Activated CD4-positive, alpha-beta T cell treated with anti-CD3 and anti-CD28 coated beads for 4 hours (primary cell): ENCODE measurements at places on chromosomes 7 and 10.

DNA sequence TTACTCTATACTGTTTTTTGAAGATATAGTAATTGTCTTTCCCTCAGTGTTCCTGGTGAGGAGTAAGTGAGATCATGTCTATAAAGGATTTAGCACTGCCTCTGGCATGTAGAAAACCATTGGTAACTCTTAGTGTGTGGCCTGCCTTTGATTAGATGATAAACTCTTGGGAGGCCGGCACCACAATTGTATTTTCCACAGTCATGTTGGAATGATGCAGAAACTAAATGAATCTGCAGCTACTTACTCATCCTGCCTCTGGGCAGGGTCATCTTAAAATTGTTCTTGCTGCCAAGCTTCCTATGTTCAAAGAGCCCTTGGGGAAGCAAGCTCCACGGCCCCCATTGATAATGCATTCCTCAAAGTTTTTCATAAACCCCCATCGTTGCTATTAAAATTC, 204.6 kb downstream of the ANKRD7 start:
- DNase-seq, result no peak

GRCh38 chr7:91517201-91517785, 253.1 kb downstream of the FZD1 start:
- no peak for DNase-seq

GRCh38 chr10:31617757-31618156, 298.7 kb downstream of the ZEB1 start:
- no peak for DNase-seq

DNA sequence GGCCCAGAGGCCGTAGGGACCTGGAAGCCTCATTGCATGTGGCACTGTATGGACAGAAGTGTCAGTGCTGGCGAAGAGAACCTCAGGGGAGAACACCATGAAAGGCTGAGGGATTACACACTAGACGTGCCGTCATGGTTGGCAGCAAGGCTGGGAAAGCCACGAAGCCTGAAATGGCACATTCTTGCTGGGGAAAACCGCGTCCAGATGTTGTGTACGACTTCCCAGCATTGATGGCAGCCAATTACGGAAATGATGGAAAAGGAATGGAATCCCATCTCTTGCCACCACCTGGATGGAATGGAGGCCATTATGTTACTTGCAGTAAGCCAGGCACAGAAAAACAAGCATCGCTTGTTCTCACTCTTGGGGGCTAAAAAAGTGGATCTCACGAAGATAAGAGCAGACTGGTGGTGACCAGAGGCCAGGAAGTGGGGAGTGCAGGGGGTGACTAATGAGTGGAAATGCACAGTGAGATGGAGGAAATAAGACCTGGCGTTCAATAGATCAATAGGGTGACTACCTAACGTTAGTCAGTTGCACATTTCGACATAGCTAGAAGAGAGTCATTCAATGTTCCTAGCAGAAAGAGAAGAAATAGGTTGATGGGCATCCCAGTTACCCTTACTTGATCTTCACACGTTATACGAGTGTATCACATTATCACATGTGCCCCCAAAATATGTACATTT, 14.6 kb upstream of the PWWP2B start:
- DNase-seq, result no peak

DNA sequence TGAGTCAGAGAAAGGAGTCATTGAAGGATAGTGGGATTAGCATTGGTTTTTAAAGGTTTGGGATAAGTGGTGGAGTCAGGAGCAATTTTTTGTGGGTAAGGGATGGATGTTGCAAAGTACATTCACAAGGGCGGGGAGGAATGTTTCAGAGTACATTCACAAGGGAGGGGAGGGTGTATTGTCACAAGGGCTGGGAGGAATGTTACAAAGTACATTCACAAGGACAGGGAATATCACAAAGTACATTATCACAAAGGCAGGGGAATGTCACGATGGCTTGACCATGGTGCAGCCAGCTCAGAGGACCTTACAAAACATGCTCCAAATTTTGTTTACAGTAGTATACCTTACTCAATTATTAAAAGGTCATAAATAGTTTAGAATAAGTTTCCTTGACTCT, 30.3 kb downstream of the C1GALT1 start:
- DNase-seq, result no peak

DNA sequence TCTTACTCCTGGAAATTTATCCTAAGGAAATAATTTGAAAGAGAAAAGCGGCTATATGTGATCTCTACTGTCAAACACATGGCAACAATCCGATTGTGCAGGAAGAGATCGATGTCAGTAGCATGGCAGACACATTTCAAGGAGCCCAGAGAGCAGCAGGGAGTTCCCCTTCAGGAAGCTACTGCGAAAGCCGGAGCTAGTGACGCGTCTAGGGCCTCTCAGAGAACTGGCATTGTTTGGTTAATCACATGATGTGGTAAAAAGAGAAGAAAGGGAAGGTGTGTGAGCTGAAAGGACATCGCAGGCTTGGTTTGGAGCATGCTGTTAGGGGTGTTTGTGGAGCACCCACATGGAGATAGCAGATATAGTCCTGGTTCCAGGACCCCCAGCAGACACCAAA, 74.9 kb downstream of the BEND7 start:
- DNase-seq, result no peak

DNA sequence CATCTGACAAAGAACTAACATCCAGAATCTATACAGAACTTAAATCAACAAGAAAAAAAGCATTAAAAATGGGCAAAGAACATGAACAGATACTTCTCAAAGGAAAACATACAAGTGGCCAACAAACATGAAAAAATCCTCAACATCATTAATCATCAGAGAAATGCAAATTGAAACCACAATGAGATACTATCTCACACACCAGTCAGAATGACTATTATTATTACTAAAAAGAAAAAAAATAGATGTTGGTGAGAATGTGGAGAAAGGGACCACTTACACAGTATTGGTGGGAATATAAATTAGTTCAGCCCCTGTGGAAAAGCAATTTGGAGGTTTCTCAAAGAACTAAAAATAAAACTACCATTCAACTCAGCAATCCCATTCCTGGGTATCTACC, 89.1 kb upstream of the ADO start:
- no peak for DNase-seq

DNA sequence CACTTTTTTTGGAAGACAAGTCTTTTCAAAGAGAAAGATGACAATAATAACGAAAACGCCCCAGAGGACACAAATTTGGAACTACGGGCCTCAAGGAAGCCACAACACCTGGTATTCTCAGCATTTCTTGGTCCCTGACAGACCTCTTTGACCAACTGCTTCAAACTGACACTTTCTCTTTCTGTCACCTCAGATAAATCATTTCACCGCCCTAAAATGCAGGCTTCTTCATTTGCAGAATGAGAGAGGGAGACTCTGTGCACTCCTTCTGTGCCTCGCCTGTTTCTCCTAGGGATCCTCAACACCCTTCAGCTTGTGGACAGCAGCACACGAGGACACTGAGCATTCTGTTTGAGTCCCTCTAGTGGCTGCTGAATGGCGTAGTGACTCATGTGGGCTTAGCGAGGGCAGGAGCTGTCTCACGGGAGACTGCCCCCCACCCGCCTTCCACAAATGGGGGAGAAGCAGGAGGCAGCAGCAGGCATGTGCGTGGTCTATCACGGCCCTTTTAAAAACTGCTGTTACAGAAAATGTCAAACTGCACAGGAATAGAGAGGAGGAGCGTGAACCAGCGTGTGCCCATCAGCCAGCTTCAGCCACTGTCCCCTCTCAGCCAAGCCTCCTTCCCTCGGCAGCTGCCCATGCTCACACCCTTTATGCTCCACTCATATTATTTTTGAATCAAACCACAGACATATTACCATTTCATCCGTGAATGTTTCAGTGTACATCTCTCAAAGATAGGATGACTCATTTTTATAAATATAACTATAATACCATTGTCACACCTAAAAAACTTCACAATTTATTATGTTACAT, 41.4 kb downstream of the GSDME start:
- DNase-seq, result no peak

DNA sequence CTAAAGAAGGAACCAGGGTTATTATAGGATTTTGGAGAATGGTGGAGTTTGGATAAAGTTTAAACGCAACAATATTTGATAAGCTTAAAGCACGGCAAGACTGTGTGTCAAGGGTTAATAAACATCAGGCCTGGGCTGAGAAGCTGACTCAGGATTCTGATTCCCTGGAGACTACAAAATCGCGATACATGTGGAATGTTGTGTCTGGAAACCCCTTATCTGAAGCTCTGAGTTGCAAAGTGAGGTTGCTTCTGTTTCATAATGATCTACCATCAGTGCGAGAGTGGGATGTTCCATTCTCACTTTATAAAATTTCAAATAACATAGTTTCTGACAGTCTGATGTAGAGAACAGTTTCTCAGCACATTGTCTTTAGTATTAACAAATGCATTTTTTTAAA, 7.8 kb downstream of the C1GALT1 start:
- no peak for DNase-seq

GRCh38 chr7:47568547-47568946, 13.4 kb downstream of the TNS3 start:
- DNase-seq, result no peak

DNA sequence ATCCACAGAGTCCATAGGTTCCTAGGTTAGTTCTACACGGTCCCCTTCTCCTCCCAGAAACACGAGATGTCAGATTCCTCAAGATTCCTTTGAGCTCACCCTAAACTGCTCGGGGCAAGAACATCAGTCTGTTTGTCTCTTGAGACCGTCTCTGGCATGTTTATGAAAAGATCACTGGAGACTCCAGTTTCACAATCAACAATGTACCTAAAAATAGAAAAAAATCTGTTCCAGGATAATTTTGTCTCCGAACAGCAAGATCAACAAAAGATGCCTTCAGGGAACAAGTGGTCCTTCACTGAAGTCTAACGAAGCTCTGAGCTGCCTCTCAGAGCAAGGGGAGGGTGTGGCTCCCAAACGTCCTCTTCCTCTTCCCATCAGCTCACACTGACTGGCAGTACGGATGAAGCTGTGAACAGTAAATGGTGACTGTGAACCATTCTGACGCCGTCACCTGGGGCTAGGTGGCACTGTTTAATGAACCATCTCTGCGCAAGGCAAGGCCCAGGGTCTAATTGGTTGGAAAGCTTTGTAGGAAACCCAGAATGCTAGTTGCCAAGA, 156.2 kb upstream of the LYZL1 start:
- no peak for DNase-seq

DNA sequence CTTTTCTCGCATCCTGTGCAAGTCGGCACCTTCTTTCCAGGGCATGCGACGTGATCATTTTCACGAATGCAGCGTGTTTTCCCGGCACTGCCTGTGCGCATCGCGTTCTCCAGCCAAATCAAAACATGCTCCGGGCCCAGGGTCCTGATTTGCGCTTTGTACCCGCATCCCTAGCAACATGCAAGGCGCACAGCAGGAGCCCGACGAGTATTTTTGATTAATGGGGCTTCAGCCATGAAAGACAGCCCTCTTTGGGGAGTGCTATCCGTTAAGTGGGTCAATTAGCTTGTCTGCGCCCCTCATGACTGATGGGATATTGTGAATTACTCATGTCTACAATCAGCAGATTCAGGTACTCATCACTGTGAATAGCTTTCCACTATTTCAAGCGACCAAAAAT, 243.3 kb upstream of the RNF32 start:
- no peak for DNase-seq

DNA sequence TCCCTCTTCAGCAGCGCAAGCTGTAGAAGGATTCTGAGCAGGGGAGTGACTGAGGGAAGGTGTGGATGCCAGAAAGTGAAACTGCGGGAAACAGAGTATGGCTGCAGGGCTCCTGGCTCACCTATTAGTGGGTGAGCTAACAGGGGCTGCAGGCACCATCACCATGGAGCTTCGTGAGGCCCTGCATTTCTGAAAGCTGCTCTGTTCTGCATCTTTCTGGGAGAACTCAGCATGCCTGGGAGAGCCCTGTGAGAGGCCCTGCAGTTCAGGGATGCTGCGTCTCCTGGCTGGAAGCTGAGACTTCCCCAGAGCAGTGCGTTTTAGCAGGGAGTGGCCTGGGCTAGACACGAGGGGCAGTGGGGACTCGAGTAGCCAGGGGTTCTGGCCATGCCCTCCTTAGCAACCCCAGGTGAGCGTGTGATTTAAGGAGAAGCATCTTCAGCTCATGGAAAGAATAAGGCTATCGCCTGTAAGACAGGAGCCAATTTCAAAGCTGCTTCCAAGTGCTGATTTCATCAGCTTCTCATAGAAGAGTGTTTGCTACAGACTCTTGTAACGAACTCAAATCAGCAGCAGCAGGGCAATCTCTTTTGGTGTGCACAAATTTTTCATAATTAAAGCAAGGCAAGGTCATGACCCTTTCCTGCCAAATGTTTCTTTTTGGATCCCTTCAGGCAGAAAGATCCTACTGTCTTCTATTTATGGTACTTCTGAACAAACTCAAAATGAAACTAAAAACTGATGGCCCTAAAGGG, 293.6 kb upstream of the ZNF32 start:
- no peak for DNase-seq

DNA sequence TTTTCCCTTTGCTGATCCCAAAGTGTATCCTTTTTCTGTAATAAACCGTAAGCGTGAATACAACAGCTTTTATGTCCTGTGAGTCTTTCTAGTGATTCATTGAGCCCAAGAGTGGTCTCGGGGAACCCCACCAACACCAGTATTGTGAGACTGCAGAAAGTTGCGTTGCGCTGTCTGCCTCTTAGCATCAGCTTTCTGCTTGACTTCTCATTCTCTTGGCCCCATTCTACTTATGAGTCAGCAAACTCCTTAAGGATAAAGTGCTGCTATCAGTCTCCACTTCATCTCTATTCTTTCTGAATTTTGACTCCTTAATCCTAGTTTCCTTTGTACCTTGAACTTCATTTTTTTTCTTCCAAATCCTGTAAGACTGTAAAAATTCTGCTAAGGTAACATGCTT, 184.3 kb upstream of the MBL2 start:
- DNase-seq, result no peak

- no peak for DNase-seq
Observed at GRCh38 chr10:48802611-48803071, 118.0 kb downstream of the WDFY4 start.

- DNase-seq, result no peak
Observed at GRCh38 chr7:117015258-117016184, 62.2 kb downstream of the ST7 start.

DNA sequence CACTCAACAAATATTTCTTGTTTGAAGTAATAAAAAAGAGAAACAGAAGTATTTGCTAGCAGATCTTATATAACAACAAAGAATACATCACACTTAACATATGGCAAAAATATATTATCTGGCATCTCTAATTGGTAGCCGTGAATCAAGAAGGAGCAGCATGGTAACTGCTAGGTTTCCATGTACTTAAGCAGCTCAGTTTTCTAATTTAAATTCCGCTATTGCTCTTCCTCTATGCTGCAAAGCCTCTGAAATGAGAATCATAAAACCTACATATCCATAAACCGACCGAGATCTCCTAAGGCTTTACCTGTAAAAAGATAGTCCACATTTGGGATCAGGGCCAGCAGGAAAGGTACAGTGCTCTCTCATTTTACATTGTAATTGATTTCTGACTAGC, 76.6 kb upstream of the PTPRZ1 start:
- DNase-seq, result no peak

DNA sequence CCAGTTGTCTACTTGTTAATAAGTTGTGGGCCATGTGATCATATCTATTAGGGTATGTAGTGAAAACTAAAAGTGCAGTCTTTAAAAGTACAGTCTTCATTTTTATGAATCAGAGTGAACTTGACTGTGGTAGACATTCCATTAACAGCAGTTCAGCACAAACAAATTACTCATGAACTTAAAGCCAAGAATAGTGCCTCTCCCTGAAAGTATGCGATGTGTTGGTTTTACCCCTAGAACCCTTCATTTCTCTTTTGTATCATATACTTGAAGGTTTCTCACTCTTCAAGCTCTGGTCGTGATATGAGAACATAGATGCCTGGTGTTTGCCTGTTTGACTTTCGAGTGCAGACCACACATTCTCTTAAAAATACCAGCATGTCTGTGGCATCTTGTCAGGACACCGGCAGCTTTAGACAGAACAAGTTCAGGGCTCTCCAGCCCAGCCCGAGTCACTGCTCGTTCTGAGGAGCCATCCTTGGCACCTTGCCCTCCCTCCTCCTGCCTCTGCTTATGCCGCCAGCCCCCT, 159.3 kb downstream of the LCOR start:
- DNase-seq, result no peak
